ENCODE measurements at places on chromosomes 11 and 22.

DNA sequence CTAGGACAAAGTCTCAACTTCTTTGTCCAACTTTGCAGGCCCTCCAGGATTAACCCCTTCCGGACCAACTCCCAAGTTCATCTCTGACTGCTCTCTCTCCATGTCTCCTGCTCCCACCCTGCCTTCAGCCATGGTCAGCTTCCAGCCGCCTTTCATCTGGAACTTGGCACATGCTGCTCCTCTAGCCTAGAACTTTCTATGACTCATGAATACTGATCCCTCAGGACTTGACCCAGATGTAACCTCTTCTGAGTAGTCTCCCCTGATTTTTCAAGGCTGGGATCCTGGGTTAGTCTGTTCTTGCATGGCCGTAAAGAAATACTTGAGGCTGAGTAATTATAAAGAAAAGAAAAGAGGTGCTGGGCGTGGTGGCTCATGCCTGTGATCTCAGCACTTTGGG, 5.2 kb upstream of the SLC15A3 start:
- DNase-seq, result no peak

DNA sequence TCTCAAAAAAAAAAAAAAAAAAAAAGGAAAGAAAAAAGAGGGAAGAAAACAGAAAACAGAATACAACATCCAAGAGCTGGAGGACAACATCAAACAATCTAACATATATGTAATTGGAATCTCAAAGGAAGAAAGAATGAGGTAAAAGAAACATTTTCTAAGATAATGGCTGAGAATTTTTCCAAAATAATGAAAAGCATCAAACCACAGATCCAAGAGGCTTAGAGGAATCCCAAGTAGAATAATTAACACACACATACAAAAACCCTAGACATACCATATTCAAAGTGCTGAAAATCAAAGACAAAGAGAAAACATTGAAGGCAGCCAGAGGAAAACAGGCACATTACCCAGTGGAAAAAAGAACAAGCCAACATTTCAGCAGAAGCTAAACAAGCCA, 4.9 kb downstream of the SULT4A1 start:
- no peak for DNase-seq

DNA sequence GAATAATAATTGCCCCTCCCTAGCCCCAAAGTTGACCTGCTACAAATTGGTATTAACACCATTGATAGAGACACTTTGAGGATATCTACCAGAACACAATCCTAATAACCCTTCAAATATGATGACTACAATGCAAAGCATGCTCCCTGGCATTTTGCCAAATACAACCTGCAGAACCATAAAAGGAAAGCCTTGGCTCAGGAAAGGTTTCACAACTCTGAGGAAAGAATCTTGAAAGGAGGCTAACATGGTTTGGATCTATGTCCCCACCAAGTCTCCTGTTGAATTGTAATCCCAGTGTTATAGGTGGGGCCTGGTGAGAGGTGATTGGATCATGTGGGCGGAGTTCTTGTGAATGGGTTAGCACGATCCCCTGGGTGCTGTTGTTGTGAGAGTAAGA, 140.4 kb upstream of the ARHGAP42 start:
- DNase-seq, result peak; percentile 19

GRCh38 chr11:82682003-82682751, 51.5 kb downstream of the FAM181B start:
- peak; percentile 34 for DNase-seq

GRCh38 chr22:43343262-43343669, at the start of gene SCUBE1:
Gene SCUBE1 (minus strand): TSS chr22:43343372. CDS start chr22:43343261, 111 bp downstream.
- DNase-seq, result peak; percentile 22

GRCh38 chr22:27133019-27133431, 475.6 kb downstream of the MIAT start:
- no peak for DNase-seq

GRCh38 chr11:61860054-61860903, 31.1 kb downstream of the FADS3 start:
- DNase-seq, result peak; percentile 72

- DNase-seq, result no peak
Observed at GRCh38 chr22:27407369-27407985, 394.1 kb downstream of the MN1 start.

DNA sequence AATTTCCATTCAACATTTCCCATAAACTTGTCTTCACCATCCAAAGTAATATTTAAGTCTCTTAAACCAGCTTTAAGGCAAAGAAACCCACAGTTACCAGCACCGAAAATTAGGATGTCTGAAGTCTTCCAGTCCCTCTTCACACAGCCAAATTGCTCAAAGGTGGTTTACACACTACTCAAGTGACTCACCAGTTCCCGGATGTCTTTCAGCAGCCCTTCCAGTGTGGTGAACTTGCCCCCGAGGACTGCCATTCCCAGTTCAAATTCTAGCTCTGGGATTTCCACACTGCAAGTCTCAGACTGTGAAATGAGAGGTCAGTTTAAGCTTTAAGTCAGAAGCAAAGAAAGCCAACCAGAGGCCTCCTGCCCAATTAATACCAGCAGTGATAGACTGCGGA, 5.1 kb downstream of the ZPR1 start:
- DNase-seq, result no peak

DNA sequence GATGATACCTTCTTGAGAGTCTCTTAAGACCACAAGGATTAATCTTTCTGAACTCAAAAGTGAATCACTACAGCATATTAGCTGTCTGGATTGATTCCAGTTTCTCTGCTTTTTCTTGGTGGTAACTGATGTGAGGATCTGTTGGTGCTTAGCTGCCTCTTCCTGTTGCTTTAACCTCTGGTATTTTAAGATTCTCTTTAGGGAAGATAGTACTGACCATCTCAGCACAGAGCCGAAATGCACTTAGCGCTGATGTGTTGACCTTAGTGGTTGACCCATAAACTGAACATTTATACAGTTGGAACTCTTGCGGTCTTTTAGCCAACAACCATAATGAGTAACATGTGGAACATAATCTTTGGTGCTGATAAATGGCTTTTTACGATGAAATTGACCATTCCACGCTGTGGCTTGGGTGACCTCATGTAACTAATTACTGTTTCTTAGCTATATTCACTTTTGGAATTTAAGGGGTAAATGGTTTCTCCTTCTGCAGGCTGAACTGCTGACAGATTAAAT, 33.7 kb downstream of the APLP2 start:
- DNase-seq, result no peak

DNA sequence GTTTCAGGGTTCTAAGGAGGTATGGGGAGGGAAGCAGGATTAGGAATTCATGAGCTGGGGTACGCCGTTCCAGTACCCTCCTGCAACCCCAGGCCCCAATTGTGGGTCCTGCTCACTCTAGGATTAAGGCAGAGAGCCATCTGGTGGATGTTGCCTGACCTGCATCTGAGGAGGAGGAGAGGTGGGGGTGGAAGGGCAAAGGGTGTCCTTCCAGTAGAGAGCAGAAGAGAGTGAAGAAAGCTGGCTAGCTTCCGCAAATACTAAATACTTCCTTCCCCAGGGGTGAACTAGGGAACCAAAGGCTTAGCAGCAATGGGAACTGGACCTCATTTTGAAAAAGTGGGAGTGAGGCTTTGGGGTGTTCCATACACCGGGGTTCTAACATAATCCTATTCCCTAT, 10.6 kb downstream of the LRRC51 start:
- peak; percentile 42 for DNase-seq

- DNase-seq, result no peak
Observed at GRCh38 chr22:19884954-19885751, 30.5 kb upstream of the GNB1L start.

DNA sequence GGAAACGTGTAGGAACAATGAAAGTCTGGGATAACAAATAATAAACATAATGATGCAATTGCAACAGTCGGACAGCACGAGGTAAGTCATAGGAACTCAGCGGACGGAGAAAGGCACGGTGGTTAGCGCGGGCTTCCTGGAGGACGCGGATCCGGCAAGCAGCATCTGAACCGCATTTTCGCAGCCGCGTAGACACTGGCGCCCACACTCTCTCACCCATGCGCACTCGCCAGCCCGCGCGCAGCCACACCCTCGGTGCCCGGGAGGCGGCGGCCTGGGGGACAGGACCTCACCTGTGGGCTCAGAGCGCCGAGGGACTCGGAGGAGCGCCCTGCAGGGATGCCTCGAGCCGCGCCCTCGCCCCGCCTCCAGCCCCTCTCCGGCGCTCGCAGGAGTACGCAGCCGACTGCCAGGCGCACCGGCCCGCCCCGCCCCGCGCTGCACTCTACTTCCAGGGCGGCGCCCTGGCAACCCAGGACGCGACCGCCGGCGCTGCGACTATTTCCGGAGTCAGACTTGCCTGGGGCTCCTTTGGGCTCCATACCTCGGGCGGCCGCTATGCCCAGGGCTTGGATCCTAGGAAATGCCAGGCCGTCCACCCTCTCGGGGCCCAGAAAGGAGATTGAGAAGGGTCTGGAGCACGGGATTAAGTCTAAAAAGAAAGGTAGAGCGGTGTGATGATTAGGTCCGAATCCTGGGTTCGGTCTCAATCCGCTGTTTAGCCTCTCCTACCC, at the start of gene TTLL1:
TSS of gene TTLL1 (minus strand) at position 408 of the 734 bp plus-strand sequence. CDS start 13,805 bp downstream, outside the sequence.
- DNase-seq, result peak; percentile 86

DNA sequence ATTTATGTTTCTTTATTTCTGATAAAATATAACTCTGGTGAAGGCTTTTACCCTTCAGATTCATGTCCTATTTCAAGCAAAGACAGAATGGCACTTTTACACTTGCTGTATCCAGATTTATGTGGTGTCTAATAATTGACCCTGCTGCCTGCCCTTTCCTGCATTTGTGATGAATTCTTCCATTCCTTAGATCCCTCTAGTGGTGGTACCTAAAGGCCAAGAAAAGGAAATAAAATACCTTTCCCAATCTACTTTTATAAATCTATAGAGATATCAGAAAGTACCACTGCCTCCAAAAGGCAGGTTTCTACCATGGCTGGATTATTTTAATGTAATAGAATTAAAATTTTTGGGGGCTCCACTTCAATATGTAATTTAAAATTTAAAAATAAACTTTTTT, 34.2 kb downstream of the CCDC81 start:
- no peak for DNase-seq

- no peak for DNase-seq
Observed at GRCh38 chr11:110614031-110614430, 98.2 kb downstream of the ARHGAP20 start.

DNA sequence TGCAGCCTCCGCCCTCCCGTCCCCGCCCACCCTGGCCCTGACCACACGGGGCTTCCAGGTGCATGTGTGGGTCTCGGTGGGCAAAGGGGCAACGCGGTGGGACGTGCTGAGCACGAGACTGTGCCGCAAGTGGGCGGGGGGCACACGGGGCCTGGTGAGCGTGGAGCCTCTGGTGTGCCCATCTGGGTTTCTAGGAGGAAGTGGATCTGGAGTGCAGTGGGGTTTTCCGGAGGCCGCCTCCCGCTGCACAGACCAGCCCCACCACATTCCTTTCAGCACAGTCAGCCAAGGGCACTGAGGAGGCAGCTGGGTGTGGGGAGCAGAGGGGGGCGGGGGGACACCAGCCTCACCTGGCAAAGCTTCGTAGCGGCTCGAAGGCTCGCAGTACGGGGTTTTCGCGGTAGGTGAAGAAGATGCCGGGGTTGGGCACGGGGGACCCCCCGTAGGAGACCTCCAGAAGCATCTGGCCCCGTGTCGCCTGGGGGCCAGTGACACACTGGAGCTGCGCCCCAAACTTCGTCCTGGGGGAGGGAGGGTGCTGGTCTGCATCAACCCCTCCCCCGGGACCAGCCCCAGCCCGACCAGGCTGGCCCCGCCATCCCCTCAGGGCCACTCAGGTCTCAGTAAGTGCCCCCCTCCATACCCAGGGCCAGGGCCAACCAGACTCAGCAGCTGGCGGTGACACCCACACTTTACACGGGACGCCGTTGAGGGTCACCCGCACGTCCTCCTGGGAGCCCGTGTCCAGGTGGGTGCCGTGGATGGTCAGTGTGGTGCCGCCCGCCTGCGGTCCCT, 12.4 kb upstream of the MAPK11 start:
- DNase-seq, result no peak

DNA sequence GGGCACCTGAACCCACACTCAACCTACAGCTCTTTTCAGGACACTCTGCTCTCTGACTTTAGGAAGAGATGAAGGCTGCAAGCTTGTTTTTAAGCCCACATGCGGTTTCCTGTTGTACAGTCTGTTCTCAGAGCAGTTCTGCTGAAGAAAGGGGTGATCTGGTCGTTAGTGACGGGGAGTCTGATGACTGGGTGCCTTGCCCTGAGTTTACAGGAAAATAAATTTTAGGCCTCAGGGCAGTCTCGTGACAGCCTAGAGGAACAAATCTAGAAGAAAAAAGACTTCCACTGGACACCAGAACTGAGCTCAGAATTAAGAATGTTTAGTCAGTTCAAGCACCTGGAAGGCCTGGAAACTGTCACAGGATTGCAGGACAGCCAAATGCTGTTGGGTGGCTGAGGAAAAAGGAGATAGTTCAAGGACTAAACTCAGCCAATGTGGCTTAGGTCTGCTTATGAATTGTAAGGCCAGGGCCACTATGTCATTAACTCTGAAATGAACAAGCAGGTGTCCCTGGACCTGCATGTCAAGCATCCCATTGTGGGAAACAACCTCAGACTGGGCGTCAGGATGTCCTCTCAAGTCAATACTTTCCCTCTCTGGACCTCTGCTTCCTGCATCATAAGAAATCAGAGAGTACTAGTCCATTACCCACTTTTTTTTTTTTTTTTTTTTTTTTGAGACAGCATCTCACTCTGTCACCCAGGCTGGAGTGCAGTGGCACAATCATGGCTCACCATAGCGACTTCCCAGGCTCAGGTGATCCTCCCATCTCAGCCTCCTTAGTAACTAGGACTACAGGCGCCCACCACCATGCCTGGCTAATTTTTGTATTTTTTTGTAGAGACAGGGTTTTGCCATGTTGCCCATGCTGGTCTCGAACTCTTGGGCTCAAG, 5.7 kb downstream of the PIK3IP1 start:
- DNase-seq, result no peak

GRCh38 chr11:27720277-27720830, 20.1 kb upstream of the BDNF start:
- no peak for DNase-seq

- no peak for DNase-seq
Observed at GRCh38 chr11:72718101-72718501, 34.1 kb downstream of the ARAP1 start.

DNA sequence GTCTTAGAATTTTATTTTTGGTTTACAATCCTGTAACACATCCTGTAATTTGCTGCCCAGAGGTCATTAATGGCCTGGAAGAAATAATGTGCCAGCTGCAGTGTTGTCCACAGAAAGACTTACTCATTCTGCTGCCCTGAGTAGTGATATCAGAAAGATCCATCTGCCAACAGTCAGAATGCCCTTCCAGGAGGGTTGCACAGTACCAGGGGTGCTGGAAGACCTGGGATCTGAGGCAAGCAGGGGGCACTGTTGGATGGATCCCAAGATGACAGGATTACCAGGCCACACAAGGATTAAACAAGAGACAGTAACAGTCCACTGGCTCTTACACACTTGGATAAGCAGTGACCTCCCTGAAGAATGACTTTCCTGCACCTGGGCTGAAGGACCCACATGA, 93.8 kb upstream of the TOP3B start:
- no peak for DNase-seq
